Hippocampal formation (tissue), 2 donors: ENCODE measurements at places on chromosomes 2 and 18.

DNA sequence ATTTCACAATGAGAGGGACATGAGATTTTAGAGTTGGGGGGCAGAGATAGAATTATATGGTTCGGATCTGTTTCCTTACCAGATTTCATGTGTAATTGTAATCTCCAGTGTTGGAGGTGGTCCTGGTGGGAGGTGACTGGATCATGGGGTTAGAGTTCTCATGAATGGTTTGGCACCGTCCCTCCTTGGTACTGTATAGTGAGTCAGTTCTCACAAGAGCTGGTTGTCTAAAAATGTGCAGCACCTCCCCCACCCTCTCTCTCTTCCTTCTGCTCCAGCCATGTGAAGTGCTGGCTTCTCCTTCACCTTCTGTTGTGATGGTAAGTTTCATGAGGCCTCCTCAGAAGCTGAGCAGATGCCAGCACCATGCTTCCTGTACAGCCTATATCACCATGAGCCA lies 138.1 kb downstream of the SCG2 start:
- DNase-seq, result no peak

DNA sequence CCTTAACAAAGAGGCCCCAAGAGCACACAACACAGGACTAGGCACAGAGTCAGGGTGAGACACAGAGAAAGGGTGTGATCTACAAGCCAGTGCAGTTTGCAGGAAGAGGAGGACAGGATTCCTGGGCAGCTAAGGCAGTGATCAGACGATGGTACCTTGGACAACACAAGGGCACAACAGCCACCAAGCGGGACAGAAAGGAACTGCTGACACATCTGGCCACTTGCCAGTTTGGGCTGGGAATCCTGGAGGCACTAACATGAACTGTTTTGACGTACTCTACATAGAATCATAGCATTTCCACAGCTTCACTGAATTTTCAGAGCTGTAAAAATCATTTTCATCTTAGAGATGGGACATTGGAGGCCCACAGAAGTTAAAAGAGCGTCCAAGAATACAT lies 221.5 kb upstream of the SLC35G4 start:
- DNase-seq, result no peak

GRCh38 chr2:14751581-14751980 lies 119.1 kb downstream of the LRATD1 start:
- DNase-seq, result no peak

DNA sequence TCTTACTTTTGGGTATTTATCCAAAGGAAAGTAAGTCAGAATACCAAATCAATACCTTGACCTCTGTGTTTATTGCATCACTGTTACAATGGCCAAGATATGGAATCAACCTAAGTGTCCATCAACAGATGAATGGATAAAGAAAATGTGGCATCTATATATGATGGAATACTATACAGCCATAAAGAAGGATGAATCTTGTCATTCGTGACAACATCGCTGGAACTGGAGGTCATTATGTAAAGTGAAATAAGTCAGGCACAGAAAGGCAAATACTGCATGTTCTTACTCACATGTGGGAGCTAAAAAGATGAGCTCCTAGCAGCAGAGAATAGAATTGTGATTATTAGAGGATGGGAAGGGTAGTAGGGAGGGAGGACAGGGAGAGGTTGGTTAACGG lies 34.6 kb downstream of the LCT start:
- no peak for DNase-seq

- no peak for DNase-seq
These were observed 18.7 kb upstream of the RGPD4 start for GRCh38 chr2:107807988-107808387.

- DNase-seq, result no peak
These were observed 1.2 kb downstream of the LRP2 start for GRCh38 chr2:169360984-169361705.

- DNase-seq, result no peak
These were observed 8.3 kb downstream of the CAPG start for GRCh38 chr2:85401844-85402243.

GRCh38 chr2:138630164-138630563 lies 128.6 kb downstream of the SPOPL start:
- DNase-seq, result no peak

- DNase-seq, result no peak
These were observed 24.0 kb downstream of the MYO7B start for GRCh38 chr2:127559454-127559853.

GRCh38 chr18:22034276-22034675 lies 135.1 kb upstream of the GATA6 start:
- DNase-seq, result no peak

DNA sequence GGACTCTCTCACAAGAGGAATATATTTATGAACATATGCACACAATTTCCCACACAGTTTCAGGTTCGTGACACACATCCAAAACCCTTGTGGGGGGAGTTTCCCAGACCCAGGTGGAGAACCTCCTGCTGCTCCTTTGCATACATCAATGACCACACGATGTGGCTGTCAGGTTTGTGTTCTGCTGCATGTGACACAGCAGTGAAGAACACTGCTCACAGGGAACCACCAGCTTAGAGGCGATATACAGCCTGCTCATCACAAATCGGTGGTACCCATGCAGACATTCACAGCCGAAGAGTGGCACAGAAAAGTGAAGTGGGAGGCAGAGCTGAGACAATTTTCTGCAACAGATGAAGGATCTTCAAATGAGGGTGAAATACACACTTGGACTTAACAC lies 175.6 kb upstream of the ZFP36L2 start:
- DNase-seq, result no peak

DNA sequence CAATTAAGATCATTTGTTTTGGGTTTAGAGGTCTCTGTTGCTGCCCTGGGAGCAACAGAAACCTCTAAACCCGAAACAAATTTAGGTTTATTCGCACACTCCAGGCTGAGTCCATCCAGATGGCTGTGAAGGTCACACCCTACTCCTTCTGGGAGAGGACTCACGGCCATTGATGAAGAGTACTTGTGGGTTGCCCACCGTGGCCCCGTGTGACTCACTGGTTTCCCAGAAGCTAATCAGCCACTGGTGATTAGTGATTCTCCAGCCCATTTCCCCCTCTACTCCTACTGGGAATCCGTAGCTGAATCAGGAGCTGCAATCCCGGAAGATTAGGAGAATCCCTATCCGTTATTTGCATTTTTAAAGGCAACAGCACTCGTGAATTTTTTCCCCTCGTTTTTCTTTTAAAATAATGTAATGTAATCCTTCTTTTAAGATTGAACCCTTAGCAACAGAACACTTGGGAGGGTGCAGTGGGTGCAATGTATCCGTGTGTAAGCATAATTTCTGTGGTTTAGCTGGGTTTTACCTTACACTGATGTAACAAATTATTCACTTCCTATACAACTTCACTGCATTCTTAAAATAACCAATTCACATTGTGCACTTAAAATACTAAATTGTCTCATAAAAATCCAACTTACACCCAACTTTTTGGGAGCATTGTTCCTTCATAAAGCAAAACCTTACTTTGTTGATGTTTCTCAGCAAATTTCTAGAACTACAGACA lies 27.5 kb upstream of the EPAS1 start:
- no peak for DNase-seq

- DNase-seq, result no peak
These were observed 27.9 kb upstream of the GREB1 start for GRCh38 chr2:11505652-11506610.

DNA sequence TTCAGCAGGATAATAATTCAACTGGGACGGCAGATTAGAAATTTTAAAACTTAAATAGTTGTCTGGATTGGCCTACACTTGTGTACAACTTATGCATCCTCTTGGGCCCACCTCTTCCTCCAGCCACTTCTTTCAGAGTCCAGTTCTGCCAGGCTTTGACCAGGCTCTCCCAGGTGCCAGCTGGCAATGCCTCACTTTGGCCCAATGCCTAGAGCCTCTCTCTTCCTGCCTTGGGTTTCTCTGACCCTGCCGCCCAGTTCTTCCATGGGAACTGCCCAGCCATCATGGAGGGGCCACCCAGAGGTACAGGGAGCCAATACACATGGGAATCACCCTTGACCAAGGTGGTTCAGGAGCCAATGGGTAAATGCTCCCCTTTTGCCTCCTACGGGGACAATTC lies 135.5 kb downstream of the IRS1 start:
- no peak for DNase-seq

- DNase-seq, result no peak
These were observed 58.4 kb downstream of the ARL4C start for GRCh38 chr2:234438305-234438977.

- DNase-seq, result no peak
These were observed 279.5 kb upstream of the EPHA4 start for GRCh38 chr2:221851531-221852045.

DNA sequence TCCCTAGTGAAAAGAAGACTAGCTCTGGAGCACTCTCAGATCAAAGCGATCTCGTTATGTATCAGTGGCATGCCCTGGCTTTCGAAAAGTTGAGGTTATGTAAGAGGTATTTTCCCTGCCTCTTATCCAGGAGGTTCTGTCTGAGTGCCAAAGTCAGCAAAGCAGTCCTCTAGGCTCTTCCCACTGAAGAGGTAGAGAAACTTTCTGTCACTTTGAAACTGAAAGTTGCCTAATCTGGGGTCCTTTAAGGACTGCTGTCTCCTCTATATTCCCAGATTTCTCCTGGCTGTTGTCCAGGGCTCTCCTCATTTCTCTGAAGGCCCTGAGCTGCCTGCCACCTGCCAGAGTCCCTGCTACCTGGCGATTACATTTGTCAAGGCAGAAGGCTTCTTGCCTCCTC lies 96.3 kb downstream of the B3GNT2 start:
- no peak for DNase-seq

DNA sequence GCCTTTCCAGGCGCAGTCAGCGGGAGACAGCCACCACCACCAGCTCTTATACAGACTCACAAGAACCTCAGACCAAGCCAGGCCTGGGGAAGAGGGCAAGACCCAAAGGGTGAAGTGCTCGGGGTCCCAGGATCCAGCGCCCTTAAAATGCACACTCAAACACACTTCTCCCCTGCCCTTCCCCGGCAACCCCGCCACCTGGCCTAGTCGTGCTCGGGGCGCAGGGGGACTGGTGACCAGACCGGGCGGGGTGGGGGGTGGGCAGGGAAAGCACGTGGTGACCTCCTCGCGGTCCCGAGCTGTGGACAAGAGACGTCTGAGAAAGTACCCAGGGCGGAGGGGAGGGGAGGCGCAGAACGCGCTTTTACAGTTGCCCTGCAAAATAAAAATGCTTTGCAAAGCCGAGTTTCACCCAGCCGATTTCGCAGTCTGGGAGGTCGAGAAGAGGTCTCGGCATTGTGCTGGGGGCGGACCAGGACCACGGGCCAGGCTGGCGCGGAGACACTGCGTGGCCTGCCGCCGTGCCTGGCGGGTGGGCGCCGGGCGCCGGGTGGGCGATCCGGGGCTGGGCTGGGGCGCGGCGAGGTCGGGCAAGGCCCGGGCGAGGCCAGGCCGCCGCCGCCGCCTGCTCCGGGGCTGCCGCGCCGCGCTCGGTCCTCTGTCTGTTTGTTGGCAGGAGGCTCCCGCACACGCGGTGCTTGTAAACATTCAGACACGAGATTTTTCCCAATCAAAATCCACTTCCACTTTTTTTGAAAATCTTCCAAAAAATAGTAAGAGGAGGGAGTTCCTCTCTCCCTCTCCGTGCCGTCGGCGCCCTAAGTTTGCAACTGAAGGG lies 2.0 kb downstream of the BCL11A start:
- DNase-seq, result peak; percentile 26

GRCh38 chr2:225290757-225291400 lies 108.6 kb upstream of the NYAP2 start:
- no peak for DNase-seq

GRCh38 chr2:45700407-45701013 lies 49.0 kb downstream of the PRKCE start:
- DNase-seq, result no peak

DNA sequence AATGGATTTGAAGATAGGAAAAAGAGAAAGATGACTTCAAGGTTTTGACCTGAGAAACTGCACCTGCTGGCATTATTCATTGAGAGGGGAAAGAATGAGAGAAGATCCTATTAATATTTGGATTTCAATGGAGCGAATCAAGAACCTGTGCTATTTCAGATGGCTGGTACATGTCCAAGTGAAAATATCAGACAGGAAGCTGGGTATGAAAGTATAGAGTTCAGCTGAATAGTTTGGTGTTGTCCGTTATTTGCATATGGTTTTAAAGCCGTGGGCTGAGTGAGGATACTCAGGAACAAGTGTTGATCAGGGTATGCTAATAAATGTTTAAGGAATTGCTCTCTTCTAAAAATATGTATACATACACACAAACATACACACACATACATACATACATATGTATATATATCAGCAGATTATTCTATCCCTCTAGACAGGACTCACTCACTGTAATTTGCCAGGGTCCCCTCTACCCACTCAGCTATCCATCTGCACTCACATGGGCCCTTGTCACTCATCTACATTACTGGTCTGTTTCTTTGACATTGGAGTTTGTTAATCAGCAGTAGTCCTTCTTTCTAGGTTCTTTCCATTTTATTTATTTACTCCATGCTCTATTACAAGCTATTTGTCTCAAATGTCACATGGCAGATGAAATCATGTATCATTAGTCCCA lies 33.9 kb upstream of the IKZF2 start:
- DNase-seq, result no peak

DNA sequence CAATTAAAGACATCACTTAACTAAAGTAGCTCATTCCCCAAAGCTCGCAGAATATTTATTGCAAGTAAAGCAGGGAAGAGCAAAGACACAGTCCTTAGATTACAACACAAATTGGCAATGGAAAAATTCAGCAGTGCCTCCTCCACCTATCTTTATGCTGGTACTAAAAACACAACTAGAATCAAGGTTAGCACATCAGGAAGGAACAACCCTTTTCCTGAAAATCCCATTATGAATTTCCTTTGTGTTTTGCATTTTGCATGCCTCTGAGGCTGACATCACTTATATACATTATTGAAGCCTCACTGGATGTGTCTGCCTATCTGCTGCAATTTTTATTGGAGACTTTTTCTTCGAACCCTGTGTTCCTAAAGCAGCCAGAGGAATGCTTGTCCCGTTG lies 193.8 kb upstream of the STK17B start:
- no peak for DNase-seq

DNA sequence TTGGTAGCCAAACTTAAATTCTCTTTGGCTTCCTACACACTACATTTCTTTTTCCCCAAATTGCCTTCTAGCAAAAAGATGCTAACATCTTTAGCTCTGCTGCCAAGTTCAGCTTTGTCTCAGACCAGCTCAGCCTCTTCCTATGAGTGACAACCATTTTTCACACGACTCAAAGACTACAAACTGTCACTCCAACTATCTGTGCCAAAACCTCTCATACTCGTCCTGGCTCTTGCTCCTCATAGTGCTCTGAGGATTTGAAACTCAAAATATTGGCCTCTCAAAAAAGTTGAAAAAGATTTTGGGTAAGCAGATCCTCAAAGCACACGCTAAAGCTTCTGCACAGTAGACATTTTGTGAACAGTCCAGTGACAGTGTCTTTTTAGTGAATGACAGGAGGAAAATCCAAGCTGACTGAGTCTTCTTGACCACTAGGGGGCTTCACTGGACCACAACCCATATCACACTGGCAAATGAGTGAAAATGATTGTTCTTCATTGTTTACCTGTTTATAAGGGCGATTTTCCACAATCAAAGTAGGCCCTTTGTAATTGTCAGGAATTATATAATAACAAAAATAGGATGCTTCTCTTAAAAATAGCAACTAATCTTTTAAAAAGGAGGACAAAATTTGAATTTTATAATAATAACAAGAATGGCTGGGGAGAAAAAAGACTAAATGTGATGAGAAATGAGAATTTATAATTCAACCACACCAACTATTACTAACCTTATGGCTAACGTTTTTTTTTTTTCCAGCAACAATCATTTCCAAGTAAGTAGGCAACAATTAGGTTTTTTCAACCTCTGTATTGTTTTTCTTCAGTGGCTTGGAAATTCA lies 85.5 kb upstream of the PGAP1 start:
- DNase-seq, result peak; percentile 9
